Frontal cortex (tissue), 4 donors: ENCODE measurements at places on chromosomes 1 and 21. TPM values are rescaled to one million over a fixed set of nuclear protein-coding genes. Genes with fewer than 3 reads are reported as not detected.

Gene BNIPL
- under 0.01 TPM for total RNA-seq

Gene AMIGO1
- 8.2 TPM for total RNA-seq

Gene AADACL4
- total RNA-seq = not detected

Gene CHI3L1
- total RNA-seq = not detected

Gene PROX1
- 6.5 TPM for total RNA-seq

Gene CFAP410
- 8.6 TPM for total RNA-seq

Gene RHOU
- total RNA-seq = 46.1 TPM

Gene PRDM16
- 1.6 TPM for total RNA-seq

Gene KIF21B
- 127 TPM for total RNA-seq

Gene MOV10
- 5.3 TPM for total RNA-seq

Gene LCE1D
- not detected for total RNA-seq

Gene GFI1
- not detected for total RNA-seq

Gene PDC
- total RNA-seq = not detected

Gene TSPEAR
- total RNA-seq = not detected

Gene KIRREL1
- total RNA-seq = 13.5 TPM

Gene HCRTR1
- total RNA-seq = 1.6 TPM

Gene SMIM12
- 7.7 TPM for total RNA-seq

Gene CR1
- 0.41 TPM for total RNA-seq

Gene IL22RA1
- total RNA-seq = not detected

Gene NBPF4
- total RNA-seq = not detected

Gene NPHS2
- total RNA-seq = not detected

Gene CELA3A
- total RNA-seq = not detected

Gene MAPKAPK2
- 7.3 TPM for total RNA-seq
